Thoracic aorta (tissue), 2 donors: ENCODE measurements at places on chromosomes 12 and 14.

DNA sequence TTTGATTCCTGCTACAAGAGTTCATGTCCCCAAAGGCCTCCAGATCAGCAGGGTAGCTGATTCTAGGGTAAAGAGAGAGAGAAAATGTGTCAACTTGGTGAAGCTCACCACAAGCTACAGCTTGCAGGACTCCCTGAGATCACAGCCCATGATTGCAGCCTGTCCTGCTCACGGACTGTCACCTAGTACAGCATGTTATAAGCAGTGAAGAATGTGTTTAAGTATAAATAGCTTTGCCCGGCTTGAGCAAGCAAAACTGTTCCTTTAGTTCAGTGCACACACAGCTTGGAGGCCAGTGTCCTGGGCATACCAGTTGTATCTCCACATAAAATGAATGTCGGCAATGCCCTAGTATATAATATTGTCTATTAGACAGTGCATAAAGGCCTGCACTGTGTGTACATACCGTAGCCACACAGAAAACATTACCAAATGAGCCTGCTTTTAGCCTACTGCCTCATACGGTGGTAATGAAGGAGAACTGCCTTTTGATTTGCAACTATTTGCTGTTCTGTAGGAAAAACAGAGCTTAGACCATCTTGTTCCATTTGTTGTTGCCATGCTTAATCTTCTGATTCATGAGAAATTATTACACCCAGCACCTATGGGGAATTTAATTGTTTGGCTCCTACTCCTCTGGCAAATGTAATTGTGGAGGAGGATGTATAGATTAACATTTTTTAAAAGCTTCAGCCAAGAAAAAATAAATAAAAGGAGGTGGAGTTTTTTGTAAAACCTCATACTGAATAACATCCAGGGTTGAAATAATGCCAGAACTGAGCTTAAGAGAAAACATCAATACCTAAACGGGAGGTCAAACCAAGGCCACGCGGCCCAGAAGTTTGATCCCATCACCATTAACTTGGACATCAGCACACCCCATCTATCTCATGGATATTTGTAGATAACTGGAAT is 108.1 kb upstream of the G2E3 start:
- no peak for DNase-seq

GRCh38 chr14:23158779-23159178 is 24.7 kb downstream of the SLC7A8 start:
- no peak for DNase-seq

GRCh38 chr12:125105600-125105999 is 40.4 kb downstream of the AACS start:
- DNase-seq, result no peak

DNA sequence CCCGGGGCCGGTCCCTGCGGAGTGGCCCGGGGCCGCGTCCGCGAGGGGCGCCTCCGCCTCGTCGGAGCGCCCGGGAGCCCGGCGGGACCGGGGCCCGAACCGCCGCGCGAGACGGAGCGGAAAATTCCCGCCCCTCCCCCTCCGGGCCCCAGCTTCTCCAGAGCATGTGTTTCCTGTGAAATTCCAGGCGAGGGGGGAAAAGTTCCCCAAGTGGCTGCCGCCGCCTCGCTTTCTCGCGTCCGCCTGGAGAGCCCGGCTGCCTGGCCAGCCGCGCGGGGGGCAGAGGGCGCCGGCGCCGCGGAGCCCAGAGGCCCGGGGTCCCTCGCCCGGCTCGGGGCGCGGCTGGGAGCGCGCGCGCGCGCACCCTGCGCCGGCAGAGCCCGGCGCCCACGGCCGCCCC is 904 bp downstream of the CACNA1C start:
- DNase-seq, result no peak

GRCh38 chr14:41824441-41824840 is 217.8 kb downstream of the LRFN5 start:
- DNase-seq, result no peak
